ENCODE measurements at places on chromosomes 6 and 20.

GRCh38 chr6:143399775-143400174 lies 50.7 kb downstream of the ADAT2 start:
- peak; percentile 71 for DNase-seq

GRCh38 chr6:20711518-20711917 lies 177.3 kb downstream of the CDKAL1 start:
- no peak for DNase-seq

DNA sequence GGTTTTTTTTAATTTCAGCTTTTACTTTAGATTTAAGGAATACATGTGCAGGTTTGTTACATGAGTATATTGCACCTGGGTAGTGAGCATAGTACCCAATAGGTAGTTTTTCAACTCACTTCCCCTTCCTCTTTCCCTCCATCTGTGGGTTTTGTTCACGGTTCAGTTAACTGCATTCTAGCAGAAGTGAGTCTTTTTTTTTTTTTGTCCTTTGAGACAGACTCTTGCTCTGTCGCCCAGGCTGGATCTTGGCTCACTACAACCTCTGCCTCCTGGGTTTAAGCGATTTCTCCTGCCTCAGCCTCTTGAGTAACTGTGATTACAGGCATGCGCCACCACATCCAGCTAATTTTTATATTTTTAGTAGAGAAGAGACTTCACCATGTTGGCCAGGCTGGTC lies 8.7 kb downstream of the UBR2 start:
- no peak for DNase-seq

DNA sequence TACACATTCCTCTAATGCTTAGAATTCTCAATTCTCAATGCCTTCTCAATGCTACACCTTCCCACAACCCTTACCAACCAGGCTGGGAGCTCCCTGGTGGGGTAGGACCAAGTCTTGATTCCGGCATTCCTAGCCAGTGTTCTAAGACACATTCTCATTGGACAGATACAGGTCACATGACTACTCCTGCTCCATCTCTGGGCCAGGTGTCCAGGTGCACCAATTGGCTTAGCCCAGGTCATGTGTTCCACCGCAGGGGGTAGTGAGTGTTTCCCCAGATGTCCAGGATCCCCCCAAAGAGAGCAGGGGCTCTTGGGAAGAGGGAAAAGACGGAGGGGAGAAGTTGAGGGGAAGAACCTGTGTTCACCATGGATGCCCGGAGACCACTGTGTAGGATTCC lies 58.7 kb upstream of the MLN start:
- no peak for DNase-seq

DNA sequence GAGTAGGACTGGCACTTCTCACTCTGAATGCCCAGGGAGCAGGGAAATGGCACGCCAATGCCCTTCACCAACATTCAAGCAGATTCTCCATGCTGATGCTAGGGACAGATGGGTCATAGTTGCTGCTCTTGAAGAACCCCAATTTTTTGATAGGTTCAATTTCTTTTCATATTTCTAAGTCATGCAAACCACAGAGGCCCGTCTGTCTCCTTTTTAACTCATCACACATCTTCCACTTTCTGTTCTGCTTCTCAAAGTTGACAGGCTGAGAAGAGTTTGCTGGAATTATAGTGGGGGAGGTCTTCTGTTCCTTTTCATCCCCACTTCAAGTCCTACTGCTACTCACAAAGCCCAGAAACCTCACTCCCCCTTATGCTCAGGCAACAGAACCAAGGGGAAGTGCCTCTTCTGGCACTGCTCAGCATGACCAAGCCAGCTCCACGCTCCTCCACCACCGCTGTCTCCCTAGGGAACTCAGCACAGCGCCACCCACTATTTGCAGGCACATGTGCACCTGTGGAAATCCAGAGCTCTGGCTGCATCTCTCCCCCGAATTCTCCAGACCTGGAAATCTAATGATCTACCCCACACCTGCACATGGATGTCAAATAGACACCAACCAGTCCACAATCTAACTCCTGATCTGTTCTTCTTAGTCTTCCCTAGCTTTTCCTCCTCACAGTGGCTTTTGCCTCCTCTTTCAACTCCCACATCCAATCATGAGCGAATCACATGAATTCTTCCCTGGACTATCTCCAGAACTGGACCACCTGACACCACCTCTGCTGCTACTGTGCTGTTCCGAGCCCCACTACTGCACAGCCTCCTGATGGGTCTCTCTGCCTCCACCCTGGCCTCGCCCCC lies 10.7 kb downstream of the ZBTB24 start:
- no peak for DNase-seq

DNA sequence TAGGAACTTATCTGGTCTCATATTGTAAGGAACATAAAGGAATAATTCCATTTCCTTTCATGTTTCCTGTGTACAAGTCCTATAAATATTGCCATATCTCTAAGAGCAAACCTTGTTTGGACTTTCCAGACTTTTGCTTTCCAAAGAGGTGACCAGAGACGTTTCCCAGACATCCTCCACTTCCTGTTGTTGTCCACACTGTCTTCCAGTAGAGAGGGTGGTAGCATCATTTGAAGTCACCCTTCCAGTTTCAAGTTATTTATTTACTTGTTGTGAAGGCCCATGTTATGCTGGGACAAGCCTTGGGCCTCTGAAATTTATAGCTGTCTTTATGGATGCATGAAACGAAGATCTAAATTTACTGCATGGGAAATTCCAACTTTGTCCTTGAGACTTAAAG lies 10.6 kb upstream of the TGM3 start:
- DNase-seq = no peak

DNA sequence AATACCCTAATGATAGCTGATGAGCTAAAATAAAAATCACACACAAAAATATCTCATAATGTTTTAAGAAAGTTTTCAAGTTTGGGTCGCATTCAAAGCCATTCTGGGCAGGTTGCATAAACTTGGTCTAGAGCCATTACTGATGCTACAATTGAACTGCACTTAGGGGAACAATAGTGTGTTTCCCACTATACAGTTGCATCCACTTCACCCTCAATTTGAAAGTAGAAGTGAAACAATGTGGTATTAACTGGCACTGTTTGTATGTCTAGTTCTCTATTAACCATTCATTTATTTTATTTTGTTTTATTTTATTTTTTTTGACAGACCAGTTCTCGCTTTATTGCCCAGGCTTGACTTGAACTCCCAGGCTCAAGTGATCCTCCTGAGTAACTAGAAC lies 23.0 kb upstream of the STK38 start:
- DNase-seq = no peak

DNA sequence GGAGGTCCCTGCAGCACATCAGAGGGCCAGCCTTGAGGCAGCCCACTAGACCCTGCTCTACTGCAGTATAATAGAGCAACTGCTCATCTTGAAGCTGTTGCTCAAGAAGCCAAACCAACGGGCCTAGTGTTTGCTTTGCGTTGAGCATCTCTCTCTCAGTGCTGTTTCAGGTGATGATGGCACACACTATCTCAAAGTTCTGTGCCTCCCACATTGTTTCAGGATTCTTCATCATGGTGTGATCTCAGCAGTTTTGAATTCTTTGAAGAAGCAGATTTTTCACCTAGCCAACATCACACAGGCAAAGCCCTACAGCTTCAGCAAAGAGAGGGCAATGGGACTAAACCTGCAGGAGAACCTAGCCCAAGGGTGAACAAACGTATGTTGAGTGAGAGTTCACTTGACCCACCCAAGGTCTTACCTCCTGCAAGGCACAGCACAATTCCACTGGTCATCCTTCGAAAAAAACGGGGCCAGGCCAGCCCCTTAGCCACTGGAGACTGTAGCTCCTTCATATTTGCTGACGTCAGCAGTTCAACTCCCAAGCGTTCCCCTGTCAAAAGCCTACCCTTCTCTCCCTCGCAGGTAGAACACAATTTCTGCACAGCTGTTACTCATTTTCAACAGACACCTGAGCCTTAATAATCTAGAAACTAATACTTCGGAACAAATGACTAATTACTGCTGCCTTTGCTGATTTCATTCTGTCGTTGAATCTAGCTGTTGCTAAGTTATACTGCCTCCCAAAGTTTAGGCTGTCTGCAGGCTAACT lies 15.8 kb downstream of the MYB start:
- DNase-seq = no peak

- peak; percentile 45 for DNase-seq
These were observed at the start of gene PPP1R16B for GRCh38 chr20:38805502-38805957. Gene PPP1R16B, plus strand, starts transcription at chr20:38805697. Its CDS starts 30,229 bp downstream, at chr20:38835926.

DNA sequence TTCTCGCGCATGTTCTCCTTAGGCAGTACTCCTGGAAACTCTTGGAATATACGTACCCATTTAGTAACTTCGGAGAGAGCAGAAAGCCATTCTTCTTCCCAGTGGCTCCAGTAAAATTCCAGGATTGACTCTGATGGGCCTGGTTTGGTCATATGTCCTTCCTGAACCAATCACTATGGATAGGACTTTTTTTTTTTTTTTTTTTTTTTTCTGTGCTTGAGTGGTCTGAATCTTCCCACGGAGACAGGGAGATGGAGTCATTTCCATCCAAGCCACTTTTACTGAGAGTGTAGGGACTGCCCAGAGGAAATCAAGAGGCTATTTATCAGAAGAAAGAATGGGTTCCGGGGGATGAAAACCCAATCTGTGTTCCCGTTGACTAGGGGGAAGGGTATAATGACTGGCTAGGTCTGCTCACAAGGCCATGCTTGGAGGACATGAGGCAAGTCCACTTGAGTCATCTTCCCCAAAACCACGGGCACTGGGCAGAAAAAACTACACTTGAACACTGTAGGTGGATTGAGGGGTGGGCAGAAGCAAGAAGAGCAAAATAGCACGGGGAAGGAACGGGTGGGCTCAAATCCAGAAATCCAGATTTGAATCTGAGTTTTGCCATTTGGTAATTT lies 35.4 kb upstream of the MRPS18A start:
- DNase-seq = no peak

- DNase-seq = peak; percentile 22
These were observed 182.7 kb downstream of the TBX18 start for GRCh38 chr6:84581494-84582259.

GRCh38 chr20:32063695-32064094 lies 11.7 kb downstream of the HCK start:
- no peak for DNase-seq

DNA sequence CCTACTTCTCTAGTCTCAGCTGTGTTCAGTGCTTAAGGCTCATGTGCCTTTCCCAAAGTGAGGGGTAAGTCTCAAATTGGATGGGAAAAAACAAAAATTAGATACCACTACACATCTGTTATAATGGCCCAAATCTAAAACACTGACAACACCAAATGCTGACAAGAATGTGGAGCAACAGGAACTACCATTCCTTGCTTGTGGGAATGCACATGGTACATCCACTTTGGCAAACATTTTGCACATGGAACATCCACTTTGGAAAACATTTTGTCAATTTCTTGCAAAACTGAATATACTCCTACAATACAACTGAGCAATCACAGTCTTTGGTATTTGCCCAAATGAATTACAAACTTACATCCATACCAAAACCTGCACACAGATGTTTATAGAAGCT lies 109.3 kb downstream of the TENT5A start:
- DNase-seq = no peak

DNA sequence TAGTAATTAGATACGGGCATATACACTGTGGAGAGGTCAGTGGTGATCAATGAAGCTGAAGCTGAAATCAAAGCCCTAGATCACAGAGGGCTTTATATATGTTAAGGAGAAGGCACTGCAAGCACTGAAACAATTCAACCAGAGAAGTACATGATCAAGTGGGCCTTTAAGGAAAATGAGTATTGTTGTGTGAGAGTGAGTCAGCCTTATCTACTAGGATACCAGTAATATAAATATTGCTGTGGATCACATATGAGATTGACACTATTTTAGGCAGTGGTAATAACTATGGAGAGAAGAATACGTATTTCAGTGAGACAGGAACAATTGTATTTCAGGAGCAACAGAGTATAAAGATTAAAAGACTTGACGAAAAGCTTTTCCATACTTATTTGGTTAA lies 1172.2 kb upstream of the GJE1 start:
- no peak for DNase-seq

- no peak for DNase-seq
These were observed 25.3 kb downstream of the SLC35A1 start for GRCh38 chr6:87498048-87498447.

DNA sequence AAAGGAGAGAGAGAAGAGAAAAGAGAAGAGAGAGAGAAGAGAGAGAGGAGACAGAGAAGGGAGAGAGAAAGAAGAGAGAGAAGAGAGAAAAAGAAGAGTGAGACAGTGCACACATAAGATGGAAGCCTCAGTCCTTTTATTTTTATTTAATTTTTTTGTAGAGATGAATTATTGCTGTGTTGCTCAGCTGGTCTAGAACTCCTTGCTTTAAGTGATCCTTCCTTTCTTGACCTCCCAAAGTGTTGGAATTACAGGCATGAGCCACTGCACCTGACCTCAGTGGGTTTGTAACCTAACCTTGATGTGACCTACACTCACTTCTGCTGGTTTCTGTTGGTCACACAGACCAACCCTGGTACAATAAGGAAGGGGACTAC lies 6.3 kb upstream of the CD40 start:
- no peak for DNase-seq

DNA sequence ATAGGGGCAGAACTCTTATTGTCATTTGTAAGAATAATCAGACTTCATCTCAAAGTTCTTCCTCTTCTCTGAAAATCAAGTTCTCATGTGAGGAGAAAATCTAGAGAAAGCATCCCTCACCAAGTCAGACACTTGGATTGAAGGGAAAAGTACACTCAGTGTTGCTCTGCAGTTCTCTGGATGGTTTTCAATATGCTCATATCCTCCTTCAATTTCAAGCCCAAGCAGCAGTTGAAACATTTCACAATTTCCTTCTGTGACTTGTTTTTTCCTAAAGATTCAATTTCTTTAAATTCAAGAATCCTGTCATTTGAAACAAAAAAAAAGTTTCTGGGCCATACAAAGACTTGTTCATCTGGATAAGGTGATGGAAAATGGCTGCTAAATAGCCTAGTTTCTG lies 140.2 kb upstream of the AHI1 start:
- DNase-seq = no peak

DNA sequence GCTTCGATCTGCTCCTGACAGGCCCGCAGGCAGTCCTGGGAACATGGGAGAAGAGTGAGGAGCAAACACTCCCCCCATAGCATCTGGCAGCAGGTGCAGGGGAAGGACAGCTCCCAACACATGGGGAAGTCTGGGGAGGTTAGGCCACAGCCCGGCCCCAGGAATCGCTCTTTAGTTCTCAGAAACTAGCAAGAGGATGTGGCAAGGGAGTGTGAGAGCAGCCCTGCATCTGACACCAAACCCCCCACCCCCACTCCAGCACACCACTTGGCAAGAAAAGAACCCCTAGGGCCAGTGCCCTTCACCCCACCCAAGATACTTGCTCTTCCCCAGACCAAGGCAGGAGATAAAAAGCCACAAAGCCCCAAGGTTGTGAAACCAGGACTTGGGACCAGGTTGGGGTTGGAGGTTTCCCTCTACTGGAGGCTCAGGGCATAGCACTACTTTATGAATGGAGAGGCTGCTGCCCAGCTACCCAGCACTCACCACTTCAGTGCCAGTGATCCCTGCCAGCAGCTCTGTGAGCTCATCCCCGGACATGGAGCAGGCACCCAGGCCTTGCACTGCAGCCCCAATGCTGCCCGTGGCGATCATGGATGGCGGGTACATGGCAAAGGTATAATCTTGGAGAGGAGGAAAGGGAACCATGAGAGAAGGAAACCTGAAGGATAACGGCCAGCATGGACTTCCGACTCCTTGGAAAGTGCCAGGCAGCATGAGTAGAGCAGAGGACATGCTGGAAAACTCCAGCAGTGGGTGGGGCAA lies 5.4 kb downstream of the CCND3 start:
- peak; percentile 81 for DNase-seq
